NCI-H1092 (cell line): ENCODE measurements at places on chromosomes 4 and X.

GRCh38 chr4:30962939-30963338, 242.8 kb downstream of the PCDH7 start:
- no peak for DNase-seq

- no peak for DNase-seq
Observed at GRCh38 chr4:25535278-25535677, 120.4 kb upstream of the SLC34A2 start.

DNA sequence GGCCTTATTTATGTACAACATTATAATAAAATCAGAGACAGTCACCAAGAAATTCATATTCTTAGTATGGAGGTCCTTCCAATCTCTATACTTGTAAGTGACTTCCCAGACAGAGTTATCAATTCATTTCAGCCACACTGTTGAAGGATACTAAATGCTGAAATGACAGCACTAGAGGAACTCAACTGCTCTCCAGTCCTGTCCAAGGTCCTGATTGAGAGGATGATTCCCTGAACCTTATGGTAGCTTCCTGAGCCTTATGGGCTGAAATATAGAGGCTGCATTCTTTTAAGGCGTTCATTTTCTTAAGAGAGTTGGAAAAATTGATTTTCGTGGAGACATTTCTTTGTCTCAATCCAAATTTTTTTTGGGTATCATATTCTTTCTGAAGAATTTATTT, 205.9 kb downstream of the TLL1 start:
- DNase-seq, result no peak

GRCh38 chrX:110419512-110419911, 60.9 kb downstream of the RTL9 start:
- DNase-seq, result no peak

GRCh38 chr4:106738121-106738520, 298.0 kb downstream of the DKK2 start:
- no peak for DNase-seq

DNA sequence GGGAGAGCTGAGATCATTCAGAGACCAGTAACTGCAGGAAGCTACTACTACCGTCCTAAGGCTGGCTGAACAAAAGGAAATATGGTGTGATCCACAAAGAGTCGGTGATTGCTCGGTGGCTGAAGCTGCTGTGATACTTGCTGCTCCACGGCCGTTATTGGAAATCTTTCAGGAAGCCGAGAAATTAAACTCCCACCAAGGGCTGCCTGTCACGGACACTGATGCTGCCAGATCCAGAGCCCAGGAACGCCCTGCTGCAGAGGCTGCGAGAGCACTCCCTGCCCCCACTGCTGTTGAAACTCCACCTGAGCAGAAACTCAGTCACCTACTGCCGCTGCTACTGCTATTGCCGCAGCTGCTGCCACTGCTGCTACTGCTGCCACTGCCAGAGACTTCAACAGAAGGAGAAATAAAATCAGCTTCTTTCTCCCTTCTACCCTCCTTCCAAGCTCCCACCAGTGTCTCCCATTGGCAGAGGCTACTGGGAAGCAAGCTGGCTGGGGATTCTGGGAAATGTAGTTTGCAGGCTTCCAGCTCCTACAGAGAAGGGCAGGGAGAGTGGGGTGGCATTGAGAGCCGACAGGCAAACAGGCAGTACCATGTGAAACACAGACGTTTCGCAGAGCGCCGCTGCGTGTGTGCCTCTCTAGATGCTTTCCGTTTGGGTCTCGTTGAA, 126.0 kb upstream of the ENPP6 start:
- DNase-seq, result peak; percentile 64

DNA sequence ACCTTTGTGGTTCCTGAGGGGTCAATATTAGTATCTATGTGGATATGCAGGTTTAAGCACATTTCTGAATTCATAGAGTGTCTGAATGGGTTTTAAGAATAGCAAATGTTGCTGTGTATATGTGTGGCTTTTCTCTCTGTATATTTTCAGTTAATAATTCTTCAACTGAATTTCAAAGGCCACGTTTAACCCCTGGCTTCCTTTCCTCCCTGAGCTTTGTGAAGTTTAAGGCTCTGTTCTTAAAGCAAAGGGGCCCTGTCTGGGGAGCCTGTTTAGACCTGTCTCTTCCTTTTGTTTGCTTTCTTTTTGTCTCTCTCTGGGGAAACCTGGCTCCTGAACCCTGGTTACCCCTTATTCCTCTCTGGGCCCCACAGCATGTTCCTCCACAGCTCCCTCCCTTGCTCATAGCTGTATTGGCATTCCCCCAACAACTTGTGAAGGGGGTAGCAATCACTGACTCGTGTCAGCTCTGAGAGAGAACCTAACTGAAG, 139.1 kb downstream of the COL4A6 start:
- DNase-seq, result no peak

GRCh38 chr4:57110640-57111511, 691 bp upstream of the IGFBP7 start:
- DNase-seq, result no peak

DNA sequence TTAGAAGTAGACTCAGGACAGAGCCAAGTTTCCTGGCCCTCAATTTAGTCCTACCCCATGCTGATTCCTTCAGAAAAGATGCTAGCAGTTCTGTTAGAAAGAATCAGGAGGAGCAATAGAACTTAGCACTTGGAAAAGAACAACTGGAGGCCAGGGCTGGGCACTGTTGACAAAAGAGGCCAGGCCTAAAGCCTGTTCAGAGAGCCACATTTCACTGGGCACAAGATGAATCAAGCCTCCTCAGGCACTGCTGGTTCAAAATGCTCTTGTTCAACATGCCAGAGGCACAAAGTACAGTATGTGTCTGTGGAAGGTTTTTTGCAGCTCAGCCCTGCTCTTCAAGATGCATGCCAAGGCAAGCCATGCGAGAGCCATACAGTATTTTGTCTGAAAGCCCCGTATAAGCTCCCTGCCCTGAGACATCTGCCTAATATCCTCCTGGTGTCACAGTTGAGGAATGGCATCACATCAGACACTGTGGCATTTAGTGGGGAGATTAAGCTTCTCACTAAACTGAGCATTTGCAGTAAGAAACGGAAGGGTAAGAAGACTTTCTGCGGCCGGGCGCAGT, 53.7 kb downstream of the RASL11B start:
- no peak for DNase-seq

DNA sequence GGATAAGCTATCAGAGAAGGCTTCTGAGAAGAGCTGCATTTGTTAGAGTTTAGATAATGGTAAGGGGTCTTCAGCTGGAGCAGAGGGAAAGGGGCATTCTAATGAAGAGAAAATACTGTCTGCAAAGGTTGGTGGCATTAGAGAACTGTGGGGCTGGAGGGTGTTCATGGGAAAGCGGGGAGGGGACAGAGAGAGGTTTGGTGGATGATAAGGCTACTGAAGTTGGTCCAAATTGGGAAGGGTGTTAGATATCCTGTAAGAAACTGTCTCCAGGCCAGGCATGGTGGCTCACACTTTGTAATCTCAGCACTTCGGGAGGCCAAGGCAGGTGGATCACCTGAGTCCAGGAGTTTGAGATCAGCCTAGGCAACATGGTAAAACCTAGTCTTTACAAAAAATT, 59.9 kb downstream of the AFF1 start:
- no peak for DNase-seq

- DNase-seq, result no peak
Observed at GRCh38 chr4:98958065-98958464, 29.1 kb upstream of the EIF4E start.

- no peak for DNase-seq
Observed at GRCh38 chr4:149552601-149553000, 263.0 kb downstream of the IQCM start.

DNA sequence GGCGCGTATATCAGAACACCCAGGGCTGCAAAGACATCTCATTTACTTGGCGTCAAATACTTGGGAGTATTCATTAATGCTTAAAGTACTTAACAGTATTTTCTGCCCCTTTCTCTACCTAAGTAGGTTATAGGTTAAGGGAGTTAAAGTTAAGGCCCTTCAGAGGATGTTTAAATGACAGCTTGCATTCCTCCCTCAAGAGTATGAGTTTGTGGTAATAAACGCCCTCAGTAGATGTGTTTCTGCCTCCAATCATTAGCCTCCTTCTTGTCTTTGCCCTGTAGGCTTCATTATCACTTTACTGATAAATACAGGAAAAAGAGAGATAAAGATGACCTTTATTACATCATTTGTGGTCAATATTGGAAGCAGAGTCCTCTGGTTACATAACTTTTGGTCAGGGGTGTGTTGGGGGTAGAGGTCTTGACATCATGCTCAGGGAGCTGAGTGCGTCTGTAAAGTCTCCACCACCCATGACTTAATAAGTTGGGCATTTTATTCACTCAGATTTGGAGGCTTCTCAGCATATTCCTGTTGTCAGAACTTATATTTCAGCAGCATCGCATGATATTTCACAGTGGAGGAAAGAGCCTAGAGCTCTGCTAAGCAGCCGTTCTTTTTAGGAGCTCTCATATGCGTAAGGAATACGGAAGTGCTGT, 145.9 kb downstream of the CPE start:
- no peak for DNase-seq

DNA sequence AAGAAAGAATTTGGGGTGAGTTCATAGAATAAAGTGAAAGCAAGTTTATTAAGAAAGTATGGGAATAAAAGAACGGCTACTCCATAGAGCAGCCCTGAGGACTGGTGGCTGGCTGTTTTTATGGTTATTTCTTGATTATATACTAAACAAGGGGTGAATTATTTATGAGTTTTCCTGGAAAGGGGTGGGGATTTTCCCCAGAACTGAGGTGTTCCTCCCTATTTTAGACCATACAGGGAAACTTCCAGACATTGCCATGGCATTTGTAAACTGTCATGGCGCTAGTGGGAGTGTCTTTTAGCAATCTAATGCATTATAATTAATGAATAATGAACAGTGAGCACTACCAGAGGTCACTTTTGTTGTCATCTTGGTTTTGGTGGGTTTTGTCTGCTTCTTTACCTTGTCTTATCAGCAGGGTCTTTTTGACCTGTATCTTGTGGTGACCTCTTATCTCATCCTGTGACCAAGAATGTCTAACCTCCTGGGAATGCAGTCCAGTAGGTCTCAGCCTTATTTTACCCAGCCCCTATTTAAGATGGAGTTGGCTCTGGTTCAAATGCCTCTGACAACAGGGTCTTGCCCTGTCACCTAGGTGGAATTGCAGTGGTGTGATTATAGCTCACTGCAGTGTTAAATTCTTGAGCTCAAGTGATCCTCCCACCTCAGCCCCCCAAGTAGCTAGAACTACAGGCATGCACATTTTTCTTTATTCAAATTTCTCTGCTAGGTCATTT, 27.1 kb downstream of the RAPGEF2 start:
- no peak for DNase-seq

GRCh38 chr4:35591035-35591434, 653.3 kb downstream of the ARAP2 start:
- DNase-seq, result no peak

- DNase-seq, result peak; percentile 32
Observed at GRCh38 chrX:118459494-118459893, 36.1 kb upstream of the DOCK11 start.

GRCh38 chr4:107818301-107818910, 6.3 kb upstream of the SGMS2 start:
- no peak for DNase-seq

DNA sequence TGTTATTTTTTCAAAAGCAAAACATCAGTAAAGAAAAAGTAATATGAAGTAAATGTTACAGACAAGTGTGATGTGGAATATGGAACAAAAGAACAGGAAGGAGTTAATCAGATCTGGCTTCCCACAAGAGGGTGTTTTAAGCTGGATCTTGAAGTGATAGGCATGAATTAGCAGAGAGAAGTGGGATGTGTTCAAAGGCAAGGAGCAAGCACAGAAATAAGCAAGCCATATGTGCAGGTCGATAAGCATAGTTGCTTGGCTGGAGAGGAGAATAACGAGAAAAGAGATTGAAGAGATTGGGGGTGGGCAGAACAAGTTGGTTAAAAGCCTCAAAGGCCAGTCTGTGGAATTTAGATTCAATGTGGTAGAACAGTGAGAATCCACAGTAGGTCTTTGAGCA, 60.9 kb upstream of the PRPS1 start:
- no peak for DNase-seq

GRCh38 chr4:2077537-2078460, 18.7 kb downstream of the NAT8L start:
- DNase-seq, result no peak

- no peak for DNase-seq
Observed at GRCh38 chrX:16023790-16024734, 99.3 kb upstream of the GRPR start.

DNA sequence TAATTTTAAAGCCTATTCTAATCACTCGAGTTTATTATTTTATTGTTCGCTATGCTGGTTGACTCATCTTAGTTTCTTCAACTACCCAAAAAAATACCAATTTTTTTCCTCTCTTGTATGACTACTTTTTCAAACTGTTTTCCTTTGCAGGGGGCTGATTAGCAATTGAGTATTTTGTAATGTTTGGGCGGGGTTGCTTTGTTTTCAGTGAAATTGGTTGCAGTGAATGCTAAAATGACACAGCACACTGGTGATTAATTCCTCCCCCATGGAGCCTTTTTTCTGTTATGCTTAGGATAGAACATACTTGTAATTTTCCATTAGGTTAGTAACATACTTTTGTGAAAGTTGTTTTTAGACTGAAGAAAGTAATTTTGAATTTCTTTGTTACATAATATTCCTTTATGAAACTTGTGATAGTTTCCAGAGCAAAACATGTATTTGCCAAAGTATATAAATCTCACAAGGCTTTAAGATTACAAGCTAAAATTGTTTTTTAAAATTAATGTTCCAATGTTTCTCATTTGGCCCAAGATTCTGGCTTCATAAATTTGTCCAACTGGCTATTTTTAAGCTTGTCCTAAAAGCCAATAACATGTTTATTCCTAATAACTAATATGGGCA, 120.4 kb downstream of the CHIC1 start:
- no peak for DNase-seq

DNA sequence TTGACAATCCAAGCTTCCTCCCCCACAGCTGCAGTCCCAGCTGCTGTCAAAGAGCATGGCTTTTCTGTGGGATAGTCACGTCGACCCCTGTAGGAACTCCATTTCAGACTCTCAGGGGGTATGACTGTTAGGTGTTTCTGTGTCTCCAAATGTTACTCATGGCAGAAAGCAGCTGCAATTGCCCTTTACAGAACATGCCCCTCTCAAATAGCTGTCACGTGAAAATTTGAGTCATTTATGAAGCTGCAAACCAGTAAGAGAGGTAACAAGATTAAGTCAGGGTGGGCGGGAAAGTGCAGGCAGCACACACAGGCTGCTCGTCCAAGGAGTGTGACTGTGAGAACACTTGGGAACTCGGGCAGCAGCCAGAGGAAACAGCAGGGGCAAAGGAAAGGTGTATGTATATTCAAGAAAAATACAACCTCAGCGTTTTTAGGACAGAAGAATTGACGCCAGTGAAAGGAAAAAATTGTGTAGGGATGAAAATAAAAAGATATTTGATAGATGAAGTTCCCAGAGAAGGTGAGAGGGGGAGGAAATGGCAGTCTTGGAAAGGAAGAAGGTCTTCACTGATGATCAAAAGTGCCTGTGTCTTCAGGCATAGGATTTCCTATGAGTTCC, 66.5 kb upstream of the TMEM184C start:
- no peak for DNase-seq

GRCh38 chrX:121903961-121904360, 856.6 kb downstream of the GLUD2 start:
- no peak for DNase-seq

- no peak for DNase-seq
Observed at GRCh38 chrX:4181782-4182407, 468.4 kb upstream of the PRKX start.

GRCh38 chrX:136764206-136764605, 16.5 kb downstream of the ARHGEF6 start:
- no peak for DNase-seq
